Osteoblast (primary cell): ENCODE measurements at places on chromosomes 3 and 15. TPM values are rescaled to one million over a fixed set of nuclear protein-coding genes. Genes with fewer than 3 reads are reported as not detected.

UACA gene
- 158 and 161 TPM in 2 replicates for total RNA-seq

NPRL2 gene
- total RNA-seq: 21.7 and 22.1 TPM in 2 replicates

GOLGA6D gene
- total RNA-seq: not detected in 2 replicates

TUBGCP5 gene
- total RNA-seq: 27.4 and 32.6 TPM in 2 replicates
